ENCODE measurements at places on chromosomes 11 and 22. TPM values are rescaled to one million over a fixed set of nuclear protein-coding genes. Genes with fewer than 3 reads are reported as not detected.

FBLN1 gene
- 50.4 TPM for total RNA-seq

TREH gene
- total RNA-seq: not detected

NCF4 gene
- total RNA-seq: 0.33 TPM

SLC22A12 gene
- total RNA-seq: not detected

TUBA8 gene
- 0.25 TPM for total RNA-seq

All from A549 treated with GW870086 at 1 μM for 4 hours (cell line).